Brain microvascular endothelial cell (primary cell): ENCODE measurements at places on chromosomes 6 and 20.

DNA sequence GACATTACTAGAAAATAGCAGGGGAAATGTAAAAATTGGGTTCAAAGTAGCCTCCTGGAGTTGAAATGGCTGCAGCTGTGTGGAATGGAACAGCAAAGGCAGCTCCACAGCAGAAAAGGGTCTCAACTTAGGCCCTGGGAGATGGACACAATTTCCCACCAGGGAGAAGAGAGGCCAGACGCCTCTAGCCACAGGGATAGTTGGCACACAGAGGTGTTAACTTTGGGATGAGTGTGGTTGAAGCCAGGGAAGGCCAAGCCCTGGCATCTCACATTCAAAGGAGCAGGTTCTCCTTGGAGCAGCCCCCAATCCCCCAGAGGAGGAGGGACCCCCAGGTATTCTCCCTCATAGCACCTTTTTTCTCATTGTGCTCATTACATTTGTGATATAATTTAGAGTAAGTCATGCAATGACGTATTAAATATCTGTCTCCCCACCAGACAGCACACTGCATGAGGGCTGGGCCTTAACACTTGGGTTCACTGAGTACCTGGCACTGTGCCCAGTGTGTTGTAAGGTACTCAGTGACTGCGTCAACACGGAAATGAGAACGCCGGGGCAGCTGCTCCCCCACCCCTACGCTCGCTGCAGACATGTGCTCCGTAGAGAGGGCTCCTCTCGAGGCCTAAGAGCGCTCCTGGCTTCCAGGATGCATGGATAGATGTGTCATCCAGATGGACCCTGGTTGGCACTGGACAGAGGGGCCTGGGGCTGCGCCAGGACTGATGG lies 76.0 kb upstream of the CD93 start:
- DNase-seq, result peak; percentile 76

GRCh38 chr6:168988801-168989200 lies 264.8 kb downstream of the THBS2 start:
- no peak for DNase-seq

GRCh38 chr6:98142839-98143238 lies 691.5 kb upstream of the POU3F2 start:
- no peak for DNase-seq

DNA sequence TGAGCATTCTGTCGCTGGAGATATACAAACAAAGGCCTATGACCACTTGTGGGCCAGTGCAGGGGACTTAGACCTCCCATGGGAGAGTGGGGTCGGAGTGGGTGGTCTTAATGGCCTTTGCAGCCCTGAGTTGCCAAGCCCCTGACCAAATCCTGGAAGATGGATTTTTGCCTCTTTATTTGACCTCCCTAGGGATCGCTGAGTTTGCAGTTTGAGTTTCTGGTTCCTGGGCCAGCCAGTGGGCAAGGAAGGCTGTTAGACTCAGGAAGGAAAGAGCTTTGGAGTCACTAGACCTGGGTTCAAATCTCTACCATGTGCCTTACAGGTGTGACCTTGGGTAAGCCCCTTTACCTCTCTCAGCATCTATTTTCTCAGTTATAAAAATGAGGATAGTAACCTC lies 94.1 kb downstream of the CD40 start:
- no peak for DNase-seq

GRCh38 chr6:44388135-44388487 lies 605 bp downstream of the CDC5L start:
- no peak for DNase-seq

- peak; percentile 22 for DNase-seq
Measured at GRCh38 chr6:165819394-165819793, 156.4 kb upstream of the PDE10A start.

DNA sequence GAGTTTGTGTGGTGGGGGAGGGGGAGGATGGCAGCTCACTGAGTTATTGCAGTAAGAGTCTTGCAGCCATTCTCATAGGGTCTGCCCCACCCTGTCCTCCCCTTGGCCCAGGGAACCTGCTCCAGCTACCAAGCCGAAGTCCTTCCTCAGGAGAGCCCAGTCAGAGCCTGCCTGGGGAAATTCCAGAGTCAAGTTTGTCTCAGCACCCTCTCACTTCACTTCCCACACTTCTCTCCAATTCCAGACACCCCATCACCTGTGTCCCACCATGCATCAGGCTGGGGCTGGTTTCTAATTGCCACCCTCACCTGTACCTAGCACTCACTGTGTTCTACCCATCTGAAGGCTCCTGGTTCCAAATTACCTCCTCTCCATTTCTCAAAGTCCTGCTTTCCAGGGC lies 10.3 kb upstream of the SLC22A16 start:
- DNase-seq, result no peak

DNA sequence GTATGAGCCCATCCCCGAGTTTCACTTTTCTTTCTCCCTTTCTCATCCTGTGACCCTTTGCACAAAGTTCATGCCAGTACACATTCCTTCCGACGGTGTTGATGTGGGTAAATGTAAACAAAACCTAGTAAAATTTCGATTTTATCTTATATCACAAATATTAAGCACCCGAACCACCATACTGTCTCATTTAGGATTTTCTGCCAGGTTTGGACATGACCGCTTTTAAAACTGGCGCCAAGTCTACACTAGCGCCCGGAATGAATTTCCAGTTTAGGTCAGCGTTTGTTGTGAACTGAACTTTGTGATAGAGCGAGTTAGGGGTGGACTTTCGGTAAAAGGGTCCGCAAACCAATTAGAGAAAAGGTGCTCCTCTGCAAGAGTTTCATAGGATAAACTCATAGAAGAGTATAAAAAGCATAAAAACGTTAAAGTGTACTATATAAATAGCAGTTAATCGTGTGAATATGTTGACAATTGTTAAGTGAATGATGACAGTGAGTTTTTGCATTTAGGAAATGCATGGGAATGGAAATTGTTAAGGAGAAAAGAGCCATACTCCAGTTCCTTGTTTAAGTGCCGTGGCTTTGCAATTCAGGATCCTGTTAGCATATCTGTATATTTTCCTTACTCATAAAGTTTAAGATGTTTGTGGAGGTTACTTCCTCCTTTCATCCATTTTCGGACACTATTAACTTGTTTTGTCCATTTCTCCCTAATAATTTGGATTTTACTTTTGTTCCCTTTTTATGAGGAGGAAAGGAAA lies 937 bp downstream of the AKAP7 start:
- peak; percentile 46 for DNase-seq

- DNase-seq, result no peak
Measured at GRCh38 chr6:127481111-127481510, 21.9 kb upstream of the KIAA0408 start.

- no peak for DNase-seq
Measured at GRCh38 chr6:133179481-133179880, 61.7 kb upstream of the EYA4 start.

DNA sequence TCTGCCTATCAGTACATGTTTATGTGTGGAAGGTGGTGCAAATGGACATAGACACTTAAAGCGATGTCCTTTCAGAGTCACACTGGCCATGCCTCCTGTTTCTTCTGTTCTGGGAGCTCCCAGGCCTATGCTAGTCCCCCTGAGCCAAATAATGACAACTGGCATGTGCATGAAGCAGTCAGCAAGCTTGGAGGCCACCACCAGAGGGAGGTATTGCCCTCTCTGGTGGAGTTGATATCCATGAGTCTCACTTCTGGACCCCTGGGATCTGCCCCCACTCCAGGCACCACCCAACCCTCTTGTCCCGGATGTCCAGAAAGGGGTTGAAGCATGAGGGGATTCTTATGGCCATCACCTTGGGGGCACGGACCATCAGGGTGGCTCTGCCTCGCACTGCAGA lies 172.2 kb downstream of the AIG1 start:
- DNase-seq, result peak; percentile 19

DNA sequence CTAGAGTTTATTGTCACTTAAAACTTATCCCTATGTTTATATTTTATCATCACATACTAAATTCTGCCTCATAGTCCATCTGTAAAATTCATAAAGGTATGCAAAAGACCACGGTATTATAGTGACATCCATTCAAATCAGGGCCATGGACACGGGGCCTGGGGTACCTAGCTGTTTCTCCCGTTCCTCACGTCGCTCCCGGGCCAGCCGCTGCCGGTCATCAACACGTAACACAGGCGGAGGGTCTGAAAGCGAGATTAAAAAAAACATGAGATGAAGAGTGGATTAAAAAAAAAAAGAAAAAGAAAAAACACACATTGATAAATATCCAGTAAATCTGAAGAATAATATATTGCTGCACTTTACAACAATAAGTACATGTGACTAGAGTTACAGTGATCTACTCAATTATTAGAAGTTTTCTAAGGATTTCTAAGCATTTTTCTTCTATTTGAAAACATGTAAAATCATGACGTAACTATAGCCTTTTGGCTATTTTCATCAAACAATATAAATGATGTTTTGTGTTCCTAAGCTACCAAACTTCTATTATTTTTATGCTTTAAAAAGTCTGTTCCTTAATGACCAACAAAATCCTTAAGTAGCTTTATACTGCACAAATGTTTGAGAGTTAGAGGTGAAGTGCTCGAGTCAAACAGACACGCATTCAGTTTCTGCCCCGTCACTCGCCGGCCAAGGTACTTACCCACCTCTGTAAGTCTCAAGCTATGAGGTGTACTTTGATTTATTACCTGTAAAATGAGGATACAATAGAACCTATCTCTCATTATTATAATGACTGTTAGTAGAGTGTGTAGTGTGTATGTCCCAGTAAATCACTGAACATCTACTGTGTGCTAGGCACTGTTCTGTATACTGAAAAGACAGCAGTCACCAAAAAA lies 122.1 kb upstream of the BCLAF1 start:
- no peak for DNase-seq

DNA sequence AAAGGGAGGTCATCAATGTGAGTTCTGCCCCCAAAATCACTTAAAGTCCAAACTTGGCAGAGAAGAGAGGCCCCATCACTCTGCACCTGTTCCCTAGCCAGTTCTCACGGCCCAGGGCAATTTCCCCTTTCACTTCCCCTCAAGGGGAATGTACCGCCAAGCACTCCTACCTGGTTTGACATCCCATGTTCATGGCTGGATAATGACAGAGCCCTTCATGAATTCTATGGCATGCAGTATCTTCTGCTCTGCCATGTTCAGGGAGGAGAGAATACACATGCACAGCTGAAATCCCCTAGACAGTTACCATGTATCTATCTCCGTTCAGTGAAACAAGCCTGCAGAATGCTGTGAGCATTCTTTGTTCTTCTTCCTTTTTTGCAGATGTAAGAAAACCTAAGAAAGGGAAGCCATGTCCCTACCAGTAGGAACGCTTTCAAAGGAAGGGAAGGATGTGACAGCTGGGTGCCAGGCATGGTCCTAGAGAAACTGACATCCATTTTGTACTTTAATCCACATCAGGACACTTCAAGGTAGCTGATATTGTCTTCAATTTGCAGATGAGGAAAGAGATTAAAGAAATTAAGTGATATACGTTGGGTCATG lies 79.8 kb upstream of the ARID1B start:
- DNase-seq, result no peak

GRCh38 chr6:17442196-17442595 lies 48.8 kb downstream of the CAP2 start:
- no peak for DNase-seq

DNA sequence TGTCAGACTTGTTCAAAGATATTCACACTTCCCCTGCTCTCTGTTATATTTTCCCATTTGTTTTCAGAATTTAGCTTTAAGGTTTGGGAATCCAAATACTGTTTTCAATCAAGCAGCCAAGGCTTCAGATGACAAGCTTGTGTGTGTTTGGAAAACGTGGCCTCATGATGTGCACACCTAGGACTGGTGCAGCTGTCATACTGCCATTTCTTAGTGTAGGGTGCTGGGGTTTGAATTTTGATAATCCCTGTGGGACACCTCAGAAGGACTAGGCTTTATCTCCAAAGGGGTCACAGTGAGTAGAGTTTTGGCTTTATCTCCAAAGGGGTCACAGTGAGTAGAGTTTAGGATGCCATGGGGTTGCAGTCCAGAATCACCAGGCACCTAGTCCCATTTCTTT lies 65.3 kb upstream of the JAG1 start:
- no peak for DNase-seq

GRCh38 chr20:57904314-57905105 lies 194.7 kb upstream of the PMEPA1 start:
- DNase-seq, result no peak

GRCh38 chr6:163344411-163344810 lies 70.1 kb upstream of the QKI start:
- no peak for DNase-seq

GRCh38 chr6:153957394-153957793 lies 81.6 kb upstream of the OPRM1 start:
- DNase-seq, result no peak

- no peak for DNase-seq
Measured at GRCh38 chr6:122202576-122203137, 196.8 kb upstream of the HSF2 start.

- no peak for DNase-seq
Measured at GRCh38 chr6:148328876-148329555, 13.6 kb upstream of the SASH1 start.

GRCh38 chr6:20572940-20573339 lies 38.7 kb downstream of the CDKAL1 start:
- DNase-seq, result peak; percentile 17

DNA sequence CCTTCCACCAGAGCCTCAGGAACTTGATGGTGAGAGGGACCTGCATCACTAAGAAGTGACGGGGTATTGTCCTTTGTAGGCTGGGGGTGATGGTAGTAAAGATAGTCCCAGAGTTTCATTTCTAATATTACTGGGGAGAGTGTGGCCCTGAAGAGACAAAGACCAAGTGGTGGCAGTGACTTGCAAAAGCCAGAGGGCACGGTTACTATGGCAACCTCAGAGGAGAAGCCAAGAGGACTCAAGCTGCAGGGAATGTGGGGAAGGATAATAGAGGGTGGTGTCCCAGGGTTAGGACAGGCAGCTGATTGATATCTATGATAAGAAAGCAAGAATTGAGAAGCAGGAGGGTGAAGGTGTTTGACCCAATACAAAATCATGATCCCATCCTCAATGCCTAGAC lies 42.5 kb downstream of the HLA-G start:
- no peak for DNase-seq
